ENCODE measurements at places on chromosomes 7 and 10. TPM values are rescaled to one million over a fixed set of nuclear protein-coding genes. Genes with fewer than 3 reads are reported as not detected.

OR13A1 gene
- not detected for total RNA-seq

ZC3HAV1L gene
- total RNA-seq = 10.9 TPM

LIPM gene
- not detected for total RNA-seq

DNA sequence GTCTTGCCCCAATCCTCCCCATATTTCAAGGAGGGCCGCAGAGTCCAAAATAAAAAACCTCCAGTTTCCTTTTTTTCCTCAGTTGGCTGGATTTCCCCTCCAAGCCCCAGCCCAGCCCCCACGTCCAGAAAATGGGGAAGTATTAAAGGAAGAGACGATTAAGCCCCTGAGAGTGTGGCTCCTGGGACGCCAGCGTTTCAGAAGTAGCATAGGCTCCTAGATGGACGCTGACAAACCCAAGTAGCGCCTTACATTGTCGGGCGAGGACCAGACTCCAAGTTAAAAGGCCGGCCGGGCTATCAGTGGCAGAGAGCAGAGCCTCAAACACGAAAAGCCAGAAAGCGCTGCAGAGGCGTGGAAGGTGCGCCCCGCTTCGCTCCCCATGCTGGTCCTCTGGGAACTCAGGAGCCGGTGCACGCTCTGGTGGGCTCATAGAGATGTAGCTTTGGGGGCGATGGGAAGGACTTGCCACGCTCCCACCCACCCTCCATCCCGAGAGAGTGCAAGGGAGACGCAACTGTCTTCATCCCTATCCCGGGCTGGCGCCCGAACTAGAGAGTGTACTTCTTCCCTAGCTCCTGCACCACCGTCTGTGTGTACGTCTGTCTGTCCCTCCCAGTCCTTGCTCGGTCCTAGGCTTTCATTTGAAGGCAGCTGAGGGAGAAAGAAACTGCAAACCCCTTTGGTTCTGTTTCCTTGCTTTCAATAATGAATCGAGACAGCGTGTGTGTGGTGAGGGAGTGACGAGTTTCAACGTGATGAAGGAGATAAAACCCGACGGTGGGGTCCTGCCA is 6.3 kb upstream of the EMX2 start:
- no peak overlapping the region for H3K4me3 ChIP-seq
- no peak overlapping the region for H3K27ac ChIP-seq
- no peak for DNase-seq
- H3K27me3 ChIP-seq = peaks cover 44% of the 10 kb centered on the region

All from MCF 10A (cell line).